ENCODE measurements at places on chromosomes 7 and 10.

- no peak for DNase-seq
Observed at GRCh38 chr7:114659409-114660125, 245.0 kb downstream of the FOXP2 start.

GRCh38 chr10:88953662-88954061, 1.1 kb upstream of the ACTA2 start:
- no peak for DNase-seq

DNA sequence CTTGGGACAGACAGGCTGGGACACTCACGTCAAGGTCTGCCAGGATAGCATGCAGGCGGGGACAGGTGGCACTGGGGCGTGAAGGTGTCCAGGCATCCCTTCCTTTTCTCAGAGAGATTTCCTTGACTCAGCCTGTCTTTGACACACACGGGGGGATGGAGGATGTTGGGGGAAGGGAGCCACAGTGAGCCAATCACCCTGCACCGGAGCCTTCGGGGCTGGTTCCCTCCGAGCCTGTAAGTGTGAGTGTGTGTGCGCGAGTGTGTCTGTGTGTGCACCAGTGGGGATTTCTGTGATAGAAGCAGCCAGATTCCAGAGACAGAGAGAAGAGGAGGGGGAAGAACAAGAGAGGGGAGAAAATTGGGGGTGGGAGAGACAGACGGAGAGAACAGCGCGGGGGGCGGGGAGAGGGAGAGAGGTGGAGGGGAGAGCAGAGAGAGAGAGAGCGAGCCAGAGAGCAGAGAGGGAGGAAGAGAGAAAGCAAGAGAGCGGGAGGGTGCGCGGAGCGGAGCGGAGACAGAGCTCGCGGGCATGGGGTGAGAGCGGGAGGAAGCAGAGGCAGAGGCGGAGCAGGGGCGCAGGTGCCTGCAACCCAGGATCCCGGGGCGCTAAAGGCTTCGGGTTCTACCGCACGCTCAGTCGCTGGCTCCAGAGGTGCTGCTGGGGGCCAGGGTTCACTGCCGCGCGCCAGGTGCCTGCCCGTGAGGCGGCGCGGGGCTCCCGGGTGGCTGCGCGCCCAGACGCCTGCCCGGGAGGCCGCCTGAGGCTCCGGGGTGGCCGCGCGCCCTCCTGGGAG, 466 bp upstream of the GPR26 start:
- DNase-seq, result no peak

DNA sequence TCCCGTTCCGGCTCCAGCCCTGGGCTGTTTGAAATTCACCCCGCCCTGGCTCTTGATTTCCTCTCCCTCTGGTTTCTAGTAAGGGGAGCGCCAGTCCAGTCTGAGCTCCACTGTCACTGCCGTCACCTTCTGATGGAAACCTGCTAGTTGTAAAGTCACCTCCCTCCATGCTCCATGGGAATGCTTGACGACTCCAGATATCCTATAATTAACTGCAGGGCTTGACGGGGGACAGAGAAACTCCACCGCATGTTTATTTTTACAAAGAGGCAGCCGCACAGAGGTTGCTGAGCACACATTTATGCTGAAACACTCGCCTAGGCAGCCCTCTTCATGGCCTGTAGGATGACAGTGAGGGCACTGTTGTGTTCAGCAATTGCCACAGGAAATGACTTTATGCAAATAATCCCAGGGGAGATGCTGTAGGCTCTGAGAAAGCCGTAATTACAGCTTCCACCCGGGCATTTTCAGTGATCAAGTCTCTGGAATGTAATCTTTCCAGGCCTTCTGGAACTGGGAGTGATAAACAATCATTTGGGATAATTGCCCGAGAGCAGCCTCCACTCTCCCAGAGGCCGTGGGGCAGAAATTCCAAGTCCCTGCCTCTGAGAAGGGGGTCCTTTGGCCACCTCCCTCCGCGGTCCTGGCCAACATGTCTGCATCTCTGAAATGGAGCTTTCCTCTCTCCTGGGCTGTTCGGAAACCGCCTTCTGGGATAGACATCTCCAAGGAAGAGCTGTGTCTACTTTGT, 300.5 kb downstream of the KLF6 start:
- no peak for DNase-seq

- DNase-seq, result no peak
Observed at GRCh38 chr7:100157334-100158228, 942 bp downstream of the TRAPPC14 start.

DNA sequence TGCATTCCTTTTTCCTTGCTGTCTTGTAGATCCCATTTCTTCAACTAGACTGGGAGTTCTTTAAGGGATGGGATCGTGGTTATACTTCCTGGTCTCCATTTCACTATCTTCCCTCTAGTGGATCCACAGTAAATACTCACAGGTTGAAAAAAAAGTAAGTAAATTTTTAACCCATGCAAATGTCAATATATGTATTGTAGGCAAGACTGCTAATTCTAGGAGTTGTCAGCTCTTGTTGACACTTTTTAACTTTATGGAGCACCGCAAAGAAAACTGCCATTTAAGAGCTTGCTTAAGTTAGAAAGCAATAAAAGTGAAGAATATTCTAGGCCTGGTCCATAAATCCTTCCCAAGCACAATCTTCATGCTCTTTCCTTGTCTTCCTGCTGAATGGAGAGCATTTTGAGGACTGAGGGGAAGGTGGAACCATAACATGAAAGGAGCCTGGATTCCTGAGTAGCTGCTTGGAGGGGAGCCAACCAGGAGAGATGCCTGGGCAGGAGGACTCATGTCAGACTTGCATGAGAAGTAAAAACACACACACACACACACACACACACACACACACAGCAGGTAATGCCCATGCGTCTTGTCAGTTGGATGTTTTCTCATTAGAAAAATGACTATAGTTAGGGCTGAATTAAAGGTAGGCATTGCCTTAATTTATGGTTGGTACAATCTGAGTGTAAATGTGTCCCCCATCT, 32.2 kb downstream of the VWA2 start:
- DNase-seq, result no peak

DNA sequence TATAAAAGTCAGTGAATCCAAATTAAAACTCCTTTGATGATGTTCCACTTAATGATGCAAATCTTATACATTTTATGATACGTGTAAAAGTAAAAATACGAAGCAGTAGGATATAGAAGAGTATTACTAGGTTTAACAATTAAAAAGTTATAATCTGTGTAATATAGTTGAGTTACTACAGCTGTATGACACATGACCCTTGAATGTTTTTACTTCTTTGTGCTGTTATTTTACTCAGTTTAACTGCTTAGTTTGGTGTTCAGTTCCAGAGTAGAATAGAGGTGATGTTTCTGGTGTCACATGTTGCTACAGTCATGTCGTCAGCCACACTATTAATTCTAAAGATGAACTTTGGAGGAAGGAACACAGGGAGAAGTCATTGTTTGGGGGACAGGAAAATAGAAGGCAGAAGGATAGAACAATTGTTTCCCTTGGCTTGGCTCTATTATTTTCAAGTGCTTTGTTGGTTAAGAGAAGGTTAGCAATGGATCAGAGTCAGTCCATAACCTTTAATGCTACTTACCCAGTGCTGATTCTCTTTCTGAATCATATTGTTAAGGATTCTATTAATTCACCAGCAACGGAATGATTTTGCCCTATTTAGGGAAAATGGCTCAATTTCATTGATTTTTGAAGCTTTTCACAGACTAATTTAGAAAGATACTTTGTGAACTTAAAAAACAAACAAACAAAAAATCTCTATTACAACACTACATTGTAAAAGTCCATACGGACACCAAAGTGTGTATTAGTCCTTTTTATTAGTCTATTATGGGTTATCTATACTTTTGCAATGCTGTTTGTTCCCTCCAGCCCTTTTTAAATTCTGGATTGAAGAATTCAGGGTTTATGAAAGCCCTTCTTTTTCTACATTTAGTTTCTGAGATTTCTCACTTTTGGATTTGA, 73.4 kb downstream of the CPED1 start:
- DNase-seq, result no peak

GRCh38 chr7:37694208-37695094, 10.9 kb downstream of the GPR141 start:
- DNase-seq, result no peak

GRCh38 chr10:11854301-11854700, 31.1 kb downstream of the PROSER2 start:
- DNase-seq, result no peak

DNA sequence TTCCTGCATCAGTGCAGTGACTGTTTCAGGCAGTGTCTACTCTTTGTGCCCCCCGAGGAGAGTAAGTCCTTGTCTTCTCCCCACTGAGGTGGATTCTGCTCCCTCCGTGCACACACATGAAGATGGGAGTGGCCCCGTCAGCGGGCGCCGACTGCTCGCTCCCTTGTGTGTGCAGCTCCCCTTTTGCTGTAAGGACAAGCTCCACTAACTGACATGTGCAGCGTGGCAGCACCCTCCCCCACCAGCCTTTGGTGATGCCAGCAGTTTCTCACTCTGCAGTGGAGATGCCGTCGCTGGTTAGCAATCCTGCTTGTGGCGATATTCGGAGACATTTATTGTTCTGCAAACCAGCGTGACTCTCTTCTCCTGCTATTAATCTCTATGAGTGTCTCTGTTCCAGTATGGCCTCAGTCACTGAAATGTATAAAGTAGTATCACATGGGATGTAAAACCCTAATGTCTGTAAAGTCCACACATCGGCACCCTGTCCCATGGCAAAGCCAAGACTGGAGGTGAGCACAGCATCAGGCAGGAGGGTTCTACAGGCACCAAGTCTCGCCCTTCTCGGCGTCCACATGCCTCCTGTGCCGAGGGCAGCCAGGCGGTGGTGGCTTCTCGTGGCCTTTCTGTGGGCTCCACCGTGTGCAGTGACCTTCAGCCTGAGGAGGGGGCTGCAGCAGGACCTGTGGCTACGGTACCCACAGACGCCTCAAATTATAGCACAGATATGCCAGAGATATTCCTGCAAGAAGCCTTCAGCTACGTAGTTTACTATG, 202.7 kb downstream of the EBF3 start:
- DNase-seq, result peak; percentile 31

DNA sequence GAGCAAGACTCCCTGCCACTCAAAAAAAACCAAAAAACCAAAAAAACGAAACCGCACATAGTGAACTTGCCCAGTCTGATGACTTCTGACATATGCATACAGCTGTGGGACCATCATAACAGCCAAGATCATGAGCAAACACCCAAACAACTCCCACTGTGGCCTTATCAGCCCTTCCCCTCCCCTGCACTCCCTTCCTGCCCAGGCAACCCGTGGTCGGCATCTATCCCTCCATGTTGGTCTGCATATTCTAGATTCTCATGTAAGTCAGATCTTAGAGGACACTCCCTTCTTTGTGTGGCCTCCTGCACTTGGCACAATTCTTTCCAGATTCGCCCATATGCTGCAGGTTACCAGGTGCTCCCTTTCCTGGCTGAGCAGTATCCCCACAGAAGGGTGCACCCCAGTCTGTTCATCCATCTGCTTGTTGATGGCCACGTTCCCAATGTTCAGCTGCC, 72.8 kb downstream of the GNA12 start:
- DNase-seq, result no peak

- peak; percentile 41 for DNase-seq
Observed at GRCh38 chr7:129210256-129210988, 14.4 kb upstream of the AHCYL2 start.

DNA sequence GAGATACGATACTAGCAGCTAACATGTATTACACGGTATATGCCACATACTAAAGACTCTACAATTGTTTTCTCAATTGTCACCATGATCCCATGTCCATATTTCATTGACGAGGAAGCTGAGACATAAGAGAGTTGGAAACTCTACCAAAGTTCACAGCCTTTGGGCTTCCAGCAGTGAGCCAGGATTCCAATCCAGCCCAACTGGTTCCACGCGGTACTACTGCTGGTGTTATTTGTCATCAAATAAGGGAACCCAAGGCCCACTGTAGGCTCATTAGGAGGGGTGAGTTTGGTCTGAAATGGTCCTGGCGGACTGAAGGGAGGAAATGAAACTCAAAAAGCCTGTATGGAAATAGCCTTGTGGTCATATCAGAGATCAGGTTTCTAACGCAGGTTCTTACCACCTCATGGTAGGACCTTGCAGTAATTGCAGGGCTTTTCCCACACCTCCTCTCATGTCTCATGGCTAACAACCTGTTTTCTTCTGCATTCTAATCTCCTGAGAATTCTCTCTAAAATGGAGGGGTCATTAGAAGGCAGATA, 814.6 kb downstream of the LRMDA start:
- DNase-seq, result no peak

GRCh38 chr10:51503378-51503777, 196.0 kb downstream of the CSTF2T start:
- no peak for DNase-seq

DNA sequence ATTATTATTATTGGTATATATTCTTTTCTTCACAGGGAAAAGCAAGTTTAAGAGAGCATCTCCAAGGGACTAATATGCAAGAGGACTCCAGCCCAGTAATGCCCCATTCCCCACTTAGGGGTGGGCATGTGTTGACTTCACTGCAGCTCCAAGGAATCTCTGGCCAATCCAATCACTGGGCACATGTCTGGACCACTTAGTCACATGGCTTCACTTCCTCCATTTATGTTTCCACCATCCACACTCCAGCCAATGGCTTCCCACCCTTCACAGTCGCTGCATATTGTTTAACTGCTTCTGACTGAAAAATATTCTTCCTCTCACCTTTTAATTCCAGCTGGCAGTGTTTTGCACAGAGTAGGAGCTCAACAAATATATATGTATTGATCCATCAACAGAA, 43.6 kb downstream of the FBXL13 start:
- no peak for DNase-seq

- no peak for DNase-seq
Observed at GRCh38 chr10:47237316-47238260, 62.4 kb upstream of the GDF10 start.

GRCh38 chr10:100743626-100744135, 1.7 kb upstream of the PAX2 start:
- DNase-seq, result no peak

- peak; percentile 54 for DNase-seq
Observed at GRCh38 chr10:118568327-118568848, 27.1 kb downstream of the PRLHR start.

GRCh38 chr10:23981520-23982309, 227.2 kb upstream of the KIAA1217 start:
- DNase-seq, result no peak

DNA sequence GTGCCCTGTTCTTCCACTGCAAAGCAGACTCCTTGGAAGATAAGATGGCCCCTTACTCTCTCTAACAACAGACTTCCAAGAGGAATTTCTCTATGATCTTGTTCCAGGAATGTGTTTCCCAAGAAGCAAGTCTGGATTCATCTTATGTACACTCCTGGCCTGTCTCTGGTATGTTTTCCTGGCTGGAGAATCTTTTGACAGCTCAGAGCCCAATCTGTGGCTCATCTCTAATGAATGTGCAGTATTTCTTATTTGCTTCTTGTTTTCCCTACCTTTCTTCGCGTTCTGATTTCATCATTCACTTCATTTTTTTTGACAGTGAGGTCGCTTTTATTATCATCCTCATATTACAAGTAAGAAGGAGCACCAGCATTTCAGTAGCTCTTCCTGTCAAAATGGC, 53.0 kb upstream of the PITRM1 start:
- DNase-seq, result no peak

Data from H1 (cell line).